Stimulated activated CD8-positive, alpha-beta memory T cell treated with anti-CD3 and anti-CD28 coated beads, Interleukin-2, amount 100 ng/mL, for 1 hour (primary cell): ENCODE measurements at places on chromosomes 3 and 15.

- no peak for DNase-seq
Observed at GRCh38 chr3:148600440-148600839, 97.3 kb upstream of the AGTR1 start.

- DNase-seq: no peak
Observed at GRCh38 chr3:190378240-190378891, 9.6 kb upstream of the CLDN16 start.

GRCh38 chr3:195087328-195087727 lies 183.6 kb downstream of the XXYLT1 start:
- DNase-seq: no peak

DNA sequence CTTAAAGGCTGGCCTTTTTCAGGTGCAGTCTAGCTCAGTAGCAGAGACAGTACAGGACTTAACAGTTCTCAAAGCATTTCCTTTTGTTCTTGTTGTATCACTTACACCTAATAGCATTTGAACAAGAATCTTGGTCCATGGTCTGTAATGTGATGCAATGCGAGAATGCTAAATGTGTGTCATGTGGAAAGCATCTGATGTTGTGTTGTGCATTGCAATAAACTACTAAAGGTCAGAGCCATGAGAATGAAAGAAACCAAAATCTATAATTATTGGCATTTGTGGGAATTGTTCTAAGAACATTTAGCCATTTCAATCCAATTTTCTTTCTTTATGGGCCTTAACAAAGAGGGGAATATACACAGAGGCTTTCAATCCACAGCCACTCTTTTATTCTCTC lies 324.5 kb upstream of the ROBO2 start:
- DNase-seq: no peak

GRCh38 chr15:47987461-47987860 lies 133.3 kb upstream of the SLC24A5 start:
- DNase-seq: no peak

DNA sequence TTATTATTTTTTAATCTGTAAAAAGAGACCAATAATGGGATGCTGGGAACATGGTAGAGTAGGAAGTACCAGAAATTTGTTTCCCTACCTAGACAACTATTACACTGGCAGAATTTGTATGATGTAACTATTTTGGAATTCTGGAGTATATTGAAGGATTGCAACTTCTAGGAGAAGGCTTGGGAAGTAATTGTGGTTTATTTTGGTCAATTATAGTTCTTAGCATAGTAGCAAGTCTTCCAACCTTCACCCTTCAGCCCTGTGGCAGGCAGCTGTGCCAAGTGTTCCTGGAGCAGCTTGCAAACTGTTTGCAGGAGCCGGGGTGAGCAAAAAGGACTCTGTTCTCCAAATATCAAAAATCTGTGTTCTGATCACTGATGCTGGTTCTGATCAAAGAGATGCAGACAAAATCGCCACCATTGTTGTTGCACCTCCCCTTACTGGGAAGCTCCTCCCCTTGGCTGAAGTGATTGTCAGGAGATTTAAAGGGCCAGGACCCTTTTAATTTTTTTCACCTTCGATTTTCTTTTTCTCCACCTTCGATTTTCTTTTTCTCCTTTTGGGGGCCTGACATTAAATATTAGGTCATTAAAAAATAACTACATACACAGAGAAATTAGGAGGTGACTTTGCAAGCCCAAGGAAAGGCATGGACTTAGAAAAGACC lies 363.3 kb downstream of the SLC9A9 start:
- no peak for DNase-seq

DNA sequence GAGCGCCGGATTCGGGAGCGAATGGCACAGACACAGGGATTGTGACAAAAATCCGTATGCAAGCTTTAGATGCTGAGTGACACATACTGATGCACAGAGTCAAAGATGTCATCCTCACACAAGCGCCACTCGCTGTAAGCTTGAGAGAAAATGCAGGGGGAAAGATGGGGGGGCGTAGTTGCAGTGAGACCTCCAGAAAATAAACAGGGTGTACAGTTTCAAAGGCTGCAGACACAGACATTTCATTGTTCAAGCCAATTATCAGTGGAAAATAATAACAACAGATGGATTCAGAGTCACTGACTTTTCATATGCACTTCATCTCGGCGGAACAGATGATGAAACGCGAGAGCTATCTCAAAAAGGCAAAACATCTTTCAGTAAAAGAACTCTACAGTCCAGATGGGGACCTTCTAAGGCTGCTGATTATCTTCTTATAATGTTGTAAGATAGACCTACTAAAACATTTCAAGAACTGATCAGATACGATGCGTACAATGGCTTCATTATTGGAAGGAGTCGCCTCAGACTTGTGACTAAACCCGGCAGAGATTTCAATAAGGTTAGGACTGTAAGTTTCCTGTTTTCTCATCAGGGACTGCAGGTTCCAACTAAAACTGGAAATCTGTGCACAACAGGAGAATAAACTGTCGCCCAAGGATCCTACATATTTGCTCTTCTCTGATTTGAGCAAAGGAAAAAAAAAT lies 275.4 kb downstream of the FOXP1 start:
- no peak for DNase-seq

DNA sequence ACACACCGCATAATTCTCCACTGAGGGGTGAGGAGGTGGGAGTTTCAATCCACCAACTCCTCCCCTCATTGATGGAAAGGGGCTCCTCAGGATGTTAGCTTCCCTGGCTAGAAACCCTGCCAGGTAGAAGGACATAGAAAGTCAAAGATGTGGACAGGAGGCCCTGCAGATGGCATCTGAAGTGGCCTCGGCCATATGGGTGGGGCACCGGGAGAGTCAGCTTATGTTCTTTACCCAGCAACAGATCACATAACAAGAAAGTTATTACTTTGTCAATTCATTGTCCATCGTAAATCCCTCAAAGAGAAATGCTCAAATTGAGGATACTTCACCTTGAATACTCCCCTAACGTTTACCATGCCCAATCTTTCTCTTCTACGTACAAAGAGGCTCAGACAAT lies 97.3 kb upstream of the ARHGEF3 start:
- no peak for DNase-seq

DNA sequence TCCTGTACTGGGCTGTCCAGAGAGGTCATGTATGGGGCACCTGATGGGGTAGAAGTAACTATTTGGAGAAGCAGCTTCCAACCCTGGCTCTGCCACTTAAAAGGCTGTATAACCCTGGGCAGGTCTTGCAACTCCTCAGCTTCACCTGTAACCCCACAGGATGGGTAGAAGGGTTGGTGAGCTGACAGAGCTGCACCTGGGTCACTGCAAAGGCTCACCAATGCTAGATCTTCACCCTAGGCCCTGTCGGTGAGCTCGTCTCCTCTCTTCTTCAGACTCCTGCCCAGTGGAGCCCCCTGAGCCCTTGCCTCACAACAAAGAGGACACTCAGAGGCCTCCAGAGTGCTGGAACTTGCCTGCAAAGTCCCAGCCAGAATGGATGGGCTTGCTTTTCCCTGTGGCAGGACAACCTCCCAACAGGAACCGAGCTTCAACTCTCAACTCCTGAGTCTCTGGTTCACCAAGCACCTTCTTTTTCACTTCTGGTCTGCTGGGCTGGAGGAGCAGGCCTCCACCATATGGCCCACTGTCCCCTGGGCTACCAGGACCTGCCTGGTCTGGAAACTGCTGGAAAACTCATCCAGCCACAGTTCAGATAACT lies 45.9 kb downstream of the XXYLT1 start:
- no peak for DNase-seq

GRCh38 chr3:47225310-47225906 lies 57.2 kb downstream of the KIF9 start:
- DNase-seq: no peak

- no peak for DNase-seq
Observed at GRCh38 chr3:148880681-148881080, 15.6 kb downstream of the CPA3 start.

GRCh38 chr3:174444391-174444790 lies 414.7 kb upstream of the NAALADL2 start:
- no peak for DNase-seq

- DNase-seq: no peak
Observed at GRCh38 chr3:128107834-128108233, 15.8 kb downstream of the RUVBL1 start.

DNA sequence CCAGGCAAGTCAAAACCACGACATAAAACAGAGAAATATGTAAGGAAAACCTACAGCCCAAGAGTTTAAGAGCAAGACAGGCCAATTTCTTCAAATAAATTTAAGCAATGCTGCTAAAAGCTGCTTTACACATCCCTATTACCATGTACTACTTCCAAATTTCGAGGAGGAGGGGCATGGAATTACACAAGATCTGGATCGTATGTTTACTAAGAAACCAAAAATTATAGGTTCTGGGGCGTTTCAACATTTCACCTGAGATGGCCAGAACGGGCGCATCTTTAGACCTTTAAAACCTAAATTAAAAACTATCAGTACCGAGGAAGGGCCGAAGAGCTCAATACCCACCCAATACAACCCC lies 664 bp upstream of the NR2C2 start:
- DNase-seq: no peak

GRCh38 chr3:57893156-57893555 lies 115.1 kb upstream of the FLNB start:
- DNase-seq: no peak

DNA sequence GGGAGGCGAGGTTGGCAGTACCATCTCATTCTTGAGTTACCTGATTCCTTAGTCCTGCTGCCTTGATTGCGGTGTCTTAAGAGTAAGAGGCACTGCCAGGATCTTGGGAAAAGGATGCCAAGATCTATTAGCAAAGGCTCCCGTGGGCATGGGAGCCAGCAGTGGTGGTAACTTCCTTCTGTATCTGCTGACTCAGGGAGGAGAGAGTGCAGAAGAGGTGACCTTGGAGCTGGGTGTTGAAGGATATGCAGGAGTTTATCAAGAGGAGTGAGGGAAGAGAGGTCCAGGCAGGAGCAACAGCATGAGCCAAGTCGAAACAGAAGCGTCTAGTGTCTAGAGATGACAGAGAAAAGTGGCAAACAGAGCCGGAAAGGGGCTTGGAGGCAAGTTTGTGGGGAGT lies 4.5 kb downstream of the MESP2 start:
- no peak for DNase-seq

GRCh38 chr3:148681080-148681479 lies 16.6 kb upstream of the AGTR1 start:
- DNase-seq: no peak

GRCh38 chr3:193873426-193874201 lies 262.3 kb upstream of the HES1 start:
- DNase-seq: no peak

- DNase-seq: no peak
Observed at GRCh38 chr15:94083467-94084052, 147.8 kb upstream of the MCTP2 start.

GRCh38 chr15:60601098-60601497 lies 122.2 kb upstream of the ICE2 start:
- DNase-seq: no peak

- DNase-seq: no peak
Observed at GRCh38 chr3:13017361-13018042, 55.7 kb downstream of the IQSEC1 start.

- no peak for DNase-seq
Observed at GRCh38 chr3:183540501-183541234, 14.8 kb downstream of the KLHL6 start.

GRCh38 chr3:171417813-171418212 lies 42.4 kb downstream of the TNIK start:
- DNase-seq: no peak

GRCh38 chr15:81385721-81386076 lies 11.7 kb upstream of the TMC3 start:
- DNase-seq: no peak

GRCh38 chr3:78907367-78907766 lies 860.4 kb downstream of the ROBO1 start:
- no peak for DNase-seq

GRCh38 chr3:41115069-41115468 lies 84.2 kb upstream of the CTNNB1 start:
- DNase-seq: no peak
